ENCODE measurements at places on chromosomes 1 and 21.
A peak's percentile ranks its signal among the peaks of the same experiment; 100 is the strongest.

GRCh38 chr1:53553734-53554509 is 94.7 kb downstream of the DMRTB1 start:
- DNase-seq: no peak

- no peak for DNase-seq
Observed at GRCh38 chr1:94940738-94941137, 13.8 kb upstream of the CNN3 start.

- no peak for DNase-seq
Observed at GRCh38 chr1:147086129-147086528, 86.1 kb downstream of the PRKAB2 start.

GRCh38 chr1:177307771-177308170 is 137.0 kb downstream of the BRINP2 start:
- no peak for DNase-seq

GRCh38 chr1:117188816-117189437 is 21.8 kb downstream of the VTCN1 start:
- DNase-seq: no peak

GRCh38 chr1:98761219-98761865 is 99.8 kb downstream of the SNX7 start:
- no peak for DNase-seq

- DNase-seq: no peak
Observed at GRCh38 chr1:113488576-113489177, 98.4 kb downstream of the MAGI3 start.

DNA sequence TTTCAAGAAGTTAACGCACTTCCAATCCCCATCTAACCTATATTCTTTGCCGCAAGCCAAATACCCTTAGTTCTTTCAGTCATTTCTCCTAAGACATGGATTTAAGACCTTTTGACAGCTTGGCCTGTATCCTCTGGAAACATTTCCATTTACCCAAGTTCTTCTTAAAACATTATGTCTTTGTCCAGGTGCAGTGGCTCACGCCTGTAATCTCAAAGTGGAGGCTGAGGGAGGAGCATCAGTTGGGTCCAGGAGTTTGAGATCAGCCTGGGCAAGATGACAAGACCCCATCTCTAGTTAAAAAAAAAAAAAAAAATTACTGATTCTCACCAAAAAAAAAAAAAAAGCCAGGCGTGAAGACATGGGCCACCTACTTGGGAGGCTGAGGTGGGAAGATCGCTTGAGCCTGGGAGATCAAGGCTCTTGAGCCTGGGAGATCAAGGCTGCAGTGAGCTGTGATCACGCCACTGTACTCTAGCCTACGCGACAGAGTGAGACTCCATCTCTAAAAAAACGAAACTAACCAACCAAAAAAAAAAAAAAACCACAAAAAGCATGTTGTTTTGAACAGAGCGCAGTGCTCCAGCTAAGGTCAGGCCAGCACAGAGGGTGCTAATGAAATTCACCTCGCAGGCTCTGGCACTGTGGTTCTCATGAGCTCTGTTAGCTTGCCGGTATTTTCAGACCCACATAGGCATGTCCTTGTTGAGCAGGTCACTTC is 36.0 kb downstream of the NUAK2 start:
- DNase-seq: peak; percentile 31

GRCh38 chr1:63622849-63623566 is 29.8 kb downstream of the PGM1 start:
- no peak for DNase-seq

GRCh38 chr1:22609291-22609690 is 27.1 kb upstream of the C1QA start:
- no peak for DNase-seq

DNA sequence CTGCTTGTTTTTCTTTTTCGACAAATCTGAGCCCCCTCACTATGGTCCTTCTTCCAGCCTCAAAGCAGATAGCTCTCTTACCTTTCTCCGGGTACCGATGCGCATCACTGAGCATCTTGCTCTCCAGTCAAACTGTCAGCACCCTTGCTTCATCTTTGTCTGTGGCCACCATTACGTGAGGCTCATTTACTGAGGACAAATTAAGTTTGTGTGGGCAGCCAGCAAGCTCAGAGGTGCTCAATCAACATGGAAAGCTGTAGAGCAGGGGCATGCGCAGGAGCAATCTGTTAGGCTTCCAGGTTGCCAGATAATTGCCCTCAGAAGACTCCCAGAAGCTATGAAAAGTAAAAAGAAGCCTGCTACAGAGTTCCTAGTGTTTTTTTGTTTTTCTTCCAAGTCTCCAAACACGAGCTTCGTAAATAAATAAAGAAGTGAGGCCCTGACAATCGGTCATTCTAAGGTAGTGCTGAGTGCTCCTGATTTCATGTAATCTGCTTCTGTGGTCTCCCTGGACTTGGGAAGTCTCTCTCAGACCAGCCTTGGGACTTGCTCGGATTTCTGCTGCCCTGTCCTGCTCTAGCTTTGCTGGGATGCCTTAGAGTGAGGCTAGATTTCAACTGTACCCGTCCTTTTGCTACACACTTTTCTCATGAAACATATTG is 1.8 kb downstream of the C1orf53 start:
- no peak for DNase-seq

DNA sequence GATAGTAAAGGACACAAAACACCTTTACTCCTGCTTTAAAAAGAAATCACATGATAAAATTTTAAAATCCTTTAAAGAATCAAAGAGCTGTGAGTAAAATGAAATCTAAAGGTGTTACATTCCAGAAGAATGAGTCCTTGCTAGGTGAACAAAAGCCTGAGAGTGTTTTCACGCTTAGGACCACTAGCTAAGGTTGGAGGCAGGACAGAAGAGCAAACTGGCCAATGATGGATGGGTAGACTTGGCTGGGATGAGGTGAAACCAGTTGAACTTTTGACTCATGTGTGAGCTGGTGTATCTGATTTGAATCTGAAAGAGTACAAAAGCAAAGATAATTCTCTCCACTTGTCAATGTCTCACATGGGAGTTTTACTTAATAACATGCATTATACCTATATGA is 35.1 kb downstream of the CATSPERE start:
- DNase-seq: no peak
